Ecto neural progenitor cell (in vitro differentiated cells): ENCODE measurements at places on chromosomes 1 and 21.
A peak's percentile ranks its signal among the peaks of the same experiment; 100 is the strongest.

- DNase-seq = peak; percentile 20
Observed at GRCh38 chr1:25657121-25657882, 40.7 kb downstream of the MAN1C1 start.

GRCh38 chr1:100440075-100440809 is 87.9 kb downstream of the CDC14A start:
- no peak for DNase-seq

DNA sequence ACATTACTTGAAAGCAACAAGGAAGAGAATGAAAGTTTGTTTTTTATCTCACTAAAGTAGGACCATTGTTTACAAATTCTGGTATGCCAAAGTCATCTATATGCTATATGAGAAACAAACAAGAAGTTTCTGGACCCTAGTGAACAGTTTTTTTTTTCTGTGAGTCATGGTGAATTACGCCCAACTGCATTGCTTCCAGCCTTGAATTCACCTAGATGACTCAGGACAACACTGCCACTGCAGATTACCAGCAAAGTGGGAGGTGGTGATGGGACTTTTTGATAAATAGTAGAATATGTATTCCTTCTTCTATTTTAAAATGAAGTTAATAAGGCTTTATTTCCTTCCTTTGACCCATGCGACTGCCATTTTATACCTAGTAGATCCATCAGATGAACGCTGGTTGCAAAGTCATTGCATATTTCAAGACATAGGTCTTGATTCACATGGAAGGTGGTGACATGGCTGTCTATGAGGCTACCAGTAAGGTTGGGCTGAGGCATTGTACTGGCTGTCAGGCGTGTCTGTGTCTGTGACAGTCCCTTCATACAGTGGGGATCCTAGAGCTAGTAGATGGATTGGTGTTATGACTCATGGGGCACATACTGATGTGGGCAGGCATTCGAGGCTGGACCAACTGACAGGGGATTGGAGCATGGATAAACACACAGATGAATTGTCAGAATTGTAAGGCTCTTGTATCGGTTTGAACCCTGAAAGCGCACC is 49.1 kb upstream of the APOBEC4 start:
- no peak for DNase-seq

GRCh38 chr1:27193194-27193593 is 38.3 kb upstream of the SLC9A1 start:
- no peak for DNase-seq

DNA sequence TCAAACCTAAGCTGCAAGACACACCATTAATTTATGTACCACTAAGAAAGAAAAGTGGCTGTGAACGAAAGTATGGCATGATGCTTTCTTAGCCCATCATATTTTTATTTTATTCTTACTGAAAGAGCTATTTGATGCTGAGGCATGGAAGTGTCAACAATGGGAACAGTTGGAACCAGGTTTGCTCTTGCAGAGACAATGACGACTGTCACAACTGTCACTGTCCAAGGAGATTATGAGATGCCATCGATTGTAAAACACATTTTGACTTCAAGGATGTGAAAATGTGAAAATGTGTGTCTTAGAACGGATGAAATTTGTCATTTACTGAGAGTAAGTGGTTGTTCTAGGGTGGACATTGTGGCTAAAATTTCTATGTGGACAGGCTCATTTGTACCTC is 2.8 kb upstream of the ACTL8 start:
- DNase-seq = no peak

DNA sequence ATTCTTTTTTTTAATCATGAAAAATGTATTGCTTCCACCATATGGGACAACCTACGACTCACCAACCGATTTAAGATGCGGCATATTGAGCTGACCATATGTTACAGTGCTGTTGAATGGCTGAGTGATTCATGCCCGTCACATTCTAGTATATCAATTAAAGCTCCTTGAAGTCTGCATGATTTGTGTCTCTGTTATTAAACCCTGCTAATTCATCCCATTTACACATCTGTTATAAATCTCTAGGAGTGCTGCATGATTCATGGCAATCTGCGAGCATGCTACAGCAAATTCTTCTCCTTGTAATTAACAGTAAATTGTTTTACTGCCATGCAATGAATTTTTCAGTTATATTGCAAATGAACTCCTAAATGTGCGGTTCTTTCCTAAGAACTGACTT is 239.8 kb downstream of the USH2A start:
- no peak for DNase-seq

GRCh38 chr21:14245711-14246110 is 29.8 kb downstream of the RBM11 start:
- no peak for DNase-seq

DNA sequence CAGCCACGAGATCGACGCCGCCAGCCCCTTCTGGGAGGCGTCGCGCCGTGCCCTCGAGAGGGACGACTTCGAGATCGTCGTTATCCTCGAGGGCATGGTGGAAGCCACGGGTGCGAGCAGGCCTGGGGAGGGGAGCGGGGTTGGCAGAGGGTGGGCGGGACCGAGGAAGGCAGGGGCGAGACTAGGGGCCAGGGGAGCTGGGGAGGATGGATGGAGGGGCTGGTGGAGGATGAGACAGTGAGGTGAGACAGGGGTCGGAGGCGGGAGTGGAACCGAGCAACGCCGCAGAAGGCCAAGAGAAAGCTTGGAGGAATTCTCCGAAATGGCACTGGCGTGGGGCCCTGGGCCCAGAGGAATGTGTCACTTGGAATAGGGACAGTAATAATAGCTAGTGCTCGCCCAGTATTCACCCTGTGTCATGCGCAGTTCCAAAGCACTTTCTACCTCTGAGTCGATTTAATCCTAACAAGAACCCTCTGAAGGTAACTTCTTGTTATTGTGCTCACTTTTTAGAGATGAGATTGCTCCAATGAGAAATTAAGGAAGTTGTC is 3.5 kb downstream of the KCNJ9 start:
- DNase-seq = no peak

- DNase-seq = peak; percentile 72
Observed at GRCh38 chr1:33410091-33410701, 20.7 kb downstream of the PHC2 start.

DNA sequence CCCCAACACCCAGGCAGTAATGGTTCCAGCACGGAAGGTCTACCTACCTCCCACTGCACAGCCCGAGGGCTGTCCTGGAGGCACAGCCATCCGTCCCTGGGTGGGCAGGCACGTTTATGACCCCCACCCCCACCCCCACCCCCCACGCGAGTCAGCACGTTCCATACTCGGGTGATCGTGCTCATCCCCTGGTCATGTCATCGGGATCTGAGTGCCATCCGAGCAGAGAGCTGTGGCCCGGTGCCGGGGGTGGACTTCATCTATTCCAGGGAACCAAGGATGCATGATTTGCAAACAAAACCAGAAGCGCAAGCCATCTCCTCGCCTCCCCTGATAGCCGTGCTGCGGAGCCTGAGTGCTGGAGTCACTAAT is 1.1 kb downstream of the TSPEAR start:
- DNase-seq = peak; percentile 55

- no peak for DNase-seq
Observed at GRCh38 chr1:99659755-99660210, 13.9 kb downstream of the PALMD start.

DNA sequence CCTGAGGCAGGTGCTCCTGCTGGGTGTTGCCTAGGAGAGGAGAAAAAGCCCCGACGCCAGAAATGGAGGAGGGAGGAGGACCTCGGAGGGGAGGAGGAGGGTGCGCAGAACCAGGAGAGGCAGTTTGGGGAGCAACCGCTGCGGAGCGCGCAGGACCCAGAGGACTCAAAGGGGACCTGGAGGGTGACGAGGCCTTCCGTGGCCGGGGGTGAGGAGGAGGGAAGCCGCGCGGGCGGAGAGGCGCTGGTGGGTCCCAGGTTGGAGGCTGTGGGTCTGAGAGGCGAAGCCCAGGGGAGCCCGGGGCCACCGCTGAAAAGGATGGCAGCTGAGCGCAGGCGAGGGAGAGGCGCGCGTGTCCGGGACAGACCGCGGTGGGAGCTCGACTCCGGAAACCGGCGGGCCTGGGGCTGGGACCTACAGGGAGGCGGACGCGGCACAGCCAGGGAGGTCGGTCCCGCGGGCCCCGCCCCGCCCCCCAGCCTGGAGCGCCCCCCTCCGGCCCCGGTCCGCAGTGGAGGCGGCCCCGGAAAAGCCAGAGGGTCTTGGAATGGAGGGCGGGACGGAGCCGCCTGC is 15.1 kb downstream of the RNF223 start:
- DNase-seq = no peak

DNA sequence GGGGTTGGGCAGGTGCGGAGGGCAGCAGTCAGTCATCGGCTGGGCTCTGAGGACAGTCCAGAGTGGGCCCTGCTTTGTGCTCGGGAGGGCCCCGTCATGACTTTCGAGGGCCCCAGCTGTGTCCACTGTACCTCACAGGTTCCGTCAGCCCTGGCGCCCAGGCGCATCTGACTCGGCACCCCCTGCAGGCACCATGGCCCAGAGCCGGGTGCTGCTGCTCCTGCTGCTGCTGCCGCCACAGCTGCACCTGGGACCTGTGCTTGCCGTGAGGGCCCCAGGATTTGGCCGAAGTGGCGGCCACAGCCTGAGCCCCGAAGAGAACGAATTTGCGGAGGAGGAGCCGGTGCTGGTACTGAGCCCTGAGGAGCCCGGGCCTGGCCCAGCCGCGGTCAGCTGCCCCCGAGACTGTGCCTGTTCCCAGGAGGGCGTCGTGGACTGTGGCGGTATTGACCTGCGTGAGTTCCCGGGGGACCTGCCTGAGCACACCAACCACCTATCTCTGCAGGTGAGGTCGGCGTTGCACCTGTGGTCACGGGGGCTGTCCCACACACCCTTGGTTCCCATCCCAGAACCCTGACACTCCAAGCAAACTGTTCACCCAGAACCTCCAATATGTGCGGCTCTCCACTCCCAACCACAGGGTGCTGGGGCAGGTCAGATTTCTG is 7.8 kb downstream of the PODN start:
- DNase-seq = no peak

- no peak for DNase-seq
Observed at GRCh38 chr1:152924191-152924590, 15.8 kb downstream of the IVL start.

DNA sequence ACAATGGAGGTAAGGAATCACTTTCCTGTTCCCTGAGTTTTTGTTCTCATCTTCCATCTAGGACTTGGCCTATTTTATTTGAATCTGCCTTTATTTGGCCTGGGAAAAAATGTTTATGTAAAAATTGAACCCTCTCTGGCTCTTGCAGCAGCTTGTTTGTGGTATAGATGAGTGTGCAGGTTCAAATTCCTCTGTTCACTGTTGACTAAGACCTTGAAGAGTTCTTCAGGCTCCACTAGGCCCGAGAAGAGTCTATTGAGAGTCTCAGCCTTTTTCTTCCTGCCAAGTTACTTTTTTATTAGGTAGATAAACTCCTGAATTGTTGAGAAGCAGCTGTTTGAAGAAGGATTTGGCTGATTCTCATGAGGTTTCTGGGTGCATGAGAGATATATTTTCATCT is 248.8 kb upstream of the ADGRL2 start:
- DNase-seq = no peak

DNA sequence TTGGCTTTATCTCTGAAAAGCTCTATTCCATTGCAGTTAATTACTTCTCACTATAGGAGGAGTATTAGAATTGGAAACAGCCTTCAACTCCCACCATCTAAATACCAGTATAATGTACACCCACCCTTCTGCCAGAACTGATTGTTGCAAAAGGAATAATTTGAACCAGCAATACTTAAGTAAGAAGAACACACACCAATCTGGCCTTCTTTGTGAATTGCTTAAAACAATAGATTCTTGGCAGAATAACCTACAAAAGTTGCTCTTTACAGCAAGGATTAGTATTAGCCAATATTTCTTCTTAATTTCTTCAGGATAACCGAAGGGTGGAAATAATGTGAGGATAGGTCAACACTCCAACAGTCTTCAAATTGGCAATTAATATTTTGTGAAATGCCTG is 54.9 kb upstream of the ADAMTS5 start:
- DNase-seq = no peak

GRCh38 chr1:61073871-61074270 is 8.5 kb upstream of the NFIA start:
- DNase-seq = no peak

GRCh38 chr1:211133393-211133835 is 534 bp downstream of the KCNH1 start:
- DNase-seq = peak; percentile 66

DNA sequence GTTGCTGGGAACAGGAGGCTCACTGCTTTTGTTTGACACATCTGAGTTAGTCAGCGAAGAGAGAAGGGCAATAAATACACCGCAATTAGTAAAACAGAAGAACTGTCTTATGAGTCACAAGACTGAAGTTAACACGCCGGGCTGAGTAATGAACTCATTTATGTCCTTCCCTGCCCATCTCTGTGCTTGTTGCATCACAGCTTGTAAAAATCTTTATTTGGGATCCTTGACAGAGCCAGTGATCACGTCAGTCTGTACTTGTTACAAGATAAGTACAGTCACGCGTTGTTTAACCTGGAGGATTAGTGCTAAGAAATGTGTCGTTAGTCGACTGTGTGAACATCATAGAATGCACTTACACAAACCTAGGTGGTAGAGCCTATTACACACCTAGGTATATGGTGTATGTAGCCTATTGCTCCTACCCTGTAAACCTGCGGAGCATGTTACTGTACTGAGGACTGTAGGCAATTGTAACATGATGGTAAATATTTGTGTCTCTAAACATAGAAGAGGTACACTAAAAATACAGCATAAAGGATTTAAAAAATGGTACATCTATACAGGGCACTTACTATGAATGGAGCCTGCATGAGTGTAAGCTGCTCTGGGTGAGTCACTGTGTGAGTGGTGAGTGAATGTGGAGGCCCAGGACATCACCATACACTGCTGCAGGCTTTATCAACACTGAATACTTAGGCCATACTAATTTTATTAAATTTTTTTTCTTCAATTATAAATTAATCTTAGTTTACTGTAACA is 272.2 kb downstream of the TNR start:
- DNase-seq = no peak

GRCh38 chr1:51236531-51237350 is 668 bp downstream of the RNF11 start:
- DNase-seq = peak; percentile 71

GRCh38 chr1:15390667-15391066 is 19.0 kb upstream of the EFHD2 start:
- DNase-seq = no peak

- DNase-seq = no peak
Observed at GRCh38 chr21:37595944-37596343, 229.4 kb downstream of the DYRK1A start.

DNA sequence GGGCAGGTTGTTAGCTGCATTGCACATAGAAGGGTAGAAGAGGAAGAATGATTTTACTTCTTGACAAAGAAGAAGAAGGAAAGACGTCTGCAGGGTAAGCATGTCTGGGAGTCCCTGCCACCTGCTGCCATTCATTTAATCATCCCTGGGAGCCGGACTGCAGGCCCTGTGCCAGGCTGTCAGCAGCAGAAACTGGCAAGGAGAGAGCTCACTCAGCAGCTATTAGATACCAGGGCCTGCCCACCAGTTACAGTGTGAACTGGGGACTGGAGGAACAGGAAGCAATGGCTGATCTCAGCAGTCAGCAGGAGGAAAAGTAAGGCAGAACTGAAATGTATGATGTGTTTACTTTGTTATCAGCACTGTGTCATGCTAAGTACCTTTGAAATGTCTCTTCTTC is 75.7 kb upstream of the C1orf87 start:
- no peak for DNase-seq

- no peak for DNase-seq
Observed at GRCh38 chr1:35835398-35835797, 27.6 kb downstream of the AGO4 start.

GRCh38 chr1:154943649-154944400 is 7.3 kb upstream of the PMVK start:
- no peak for DNase-seq
